ENCODE measurements at places on chromosomes 7 and 10. TPM values are rescaled to one million over a fixed set of nuclear protein-coding genes. Genes with fewer than 3 reads are reported as not detected.
A peak's percentile ranks its signal among the peaks of the same experiment; 100 is the strongest.

Gene CDH23
- 0.18 TPM for polyA plus RNA-seq

Gene CNNM2
- polyA plus RNA-seq: 4.0 TPM

DNA sequence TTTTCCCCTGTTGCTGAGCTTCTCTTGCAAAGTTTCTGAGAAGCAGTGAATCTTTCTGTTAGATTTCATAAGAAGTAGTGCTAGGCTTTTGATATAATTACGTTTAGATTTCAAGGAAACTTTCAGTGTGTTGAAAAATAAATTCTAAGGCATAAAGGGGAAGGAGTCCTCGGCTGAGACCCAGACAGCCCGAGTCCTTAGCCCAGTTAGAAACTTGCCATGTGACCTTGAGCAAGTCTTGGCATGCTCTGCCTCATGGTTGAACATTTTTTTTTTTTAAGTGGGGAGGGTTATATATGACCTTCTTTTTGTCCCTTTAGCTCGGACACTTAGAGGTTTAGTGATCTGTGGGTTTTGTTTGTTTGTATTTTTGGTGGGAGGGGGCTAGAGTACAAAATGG, 117.5 kb downstream of the TCF7L2 start:
- no peak for DNase-seq

Gene FAM131B
- 43.6 TPM for polyA plus RNA-seq

- no peak for DNase-seq
Observed at GRCh38 chr10:121928528-121928884, 675 bp upstream of the ATE1 start.

- DNase-seq: no peak
Observed at GRCh38 chr7:76196786-76197185, 4.9 kb upstream of the SRRM3 start.

GRCh38 chr7:23811540-23811939, 101.5 kb downstream of the STK31 start:
- DNase-seq: no peak

Gene GOLGA7B
- 0.03 TPM for polyA plus RNA-seq

Gene MKI67
- 7.5 TPM for polyA plus RNA-seq

Gene SLC39A12
- polyA plus RNA-seq: not detected

DNA sequence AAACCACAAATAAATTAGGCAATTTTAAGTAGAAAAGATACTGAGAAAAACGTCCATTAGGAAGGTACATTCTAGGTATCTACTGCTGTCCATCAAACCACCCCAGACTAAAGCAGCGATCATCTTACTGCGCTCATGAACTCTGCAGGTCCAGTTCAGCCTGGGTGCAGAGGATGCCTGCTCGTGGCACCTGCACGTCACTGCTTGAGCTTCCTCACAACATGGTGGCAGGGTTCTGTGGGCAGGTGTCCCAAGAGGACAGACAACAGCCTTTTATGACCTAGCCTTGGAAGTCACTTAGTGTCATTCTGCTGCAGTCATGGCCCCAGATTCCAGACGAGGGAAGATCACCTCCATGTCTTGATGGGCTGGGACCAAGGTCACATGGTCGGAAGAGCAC, 93.4 kb downstream of the MICALL2 start:
- DNase-seq: peak; percentile 21

DNA sequence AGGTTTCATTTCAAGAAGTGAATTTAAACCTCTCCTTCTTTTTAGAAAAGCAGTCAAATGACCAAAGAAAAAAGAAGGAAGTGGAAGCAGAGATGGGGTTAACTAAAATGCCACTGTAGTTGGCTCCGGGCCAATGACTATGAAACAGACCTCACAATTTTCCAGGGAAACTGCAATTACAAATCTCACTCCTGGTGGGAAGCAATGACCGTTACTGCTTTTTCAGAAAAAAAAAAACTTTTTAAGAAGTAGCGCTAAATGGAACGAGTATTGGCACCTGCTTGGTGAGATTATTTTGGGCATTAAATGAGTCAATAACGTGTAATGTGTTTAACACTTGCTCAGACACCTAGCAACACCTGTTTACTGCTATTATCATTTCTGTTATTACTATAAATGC, 1.2 kb downstream of the SFRP4 start:
- DNase-seq: peak; percentile 49

DNA sequence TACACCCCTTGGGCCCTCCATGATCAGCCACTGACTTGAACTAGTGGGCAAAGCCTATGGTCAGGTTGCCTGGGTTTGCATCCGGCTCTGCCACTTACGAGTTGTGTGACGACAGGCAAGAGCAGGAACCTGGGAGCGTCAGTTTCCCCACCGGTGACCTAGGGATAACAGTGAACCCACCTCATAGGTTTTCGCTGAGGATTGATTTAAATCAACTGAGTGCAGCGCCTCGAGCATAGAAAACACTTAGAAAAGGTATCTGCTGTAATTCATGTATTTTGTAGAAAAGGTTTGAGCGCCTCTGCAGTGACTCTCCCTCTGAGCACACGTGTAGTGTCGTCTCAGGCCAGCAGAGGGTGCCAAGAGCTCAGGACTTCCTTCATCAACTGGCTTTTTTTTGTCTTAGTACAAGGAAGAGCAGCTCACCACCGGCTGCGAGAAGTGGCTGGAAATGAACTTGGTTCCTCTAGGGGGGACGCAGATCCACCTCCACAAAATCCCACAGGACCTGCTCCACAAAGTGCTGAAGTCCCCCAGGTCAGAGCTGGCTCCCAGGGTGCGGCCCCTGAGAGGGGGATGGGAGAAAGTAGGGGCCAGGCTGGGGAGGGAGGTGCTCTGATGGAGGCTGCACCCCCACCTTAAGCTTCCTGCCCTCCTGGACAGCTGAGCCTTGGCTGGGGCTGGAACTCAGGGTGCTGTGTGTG, 27.7 kb downstream of the BTBD16 start:
- peak; percentile 80 for DNase-seq

- DNase-seq: peak; percentile 54
Observed at GRCh38 chr10:89563861-89564478, 28.6 kb upstream of the SLC16A12 start.

- no peak for DNase-seq
Observed at GRCh38 chr10:14086596-14086995, 244.1 kb downstream of the FRMD4A start.

Measured in SK-N-SH (cell line).